Activated gamma-delta T cell treated with Interleukin-2 at 50 U/mL for 16 hours (primary cell): ENCODE measurements at places on chromosomes 2 and 18.

- DNase-seq = no peak
Observed at GRCh38 chr2:35220461-35220860, 1135.1 kb upstream of the CRIM1 start.

- no peak for DNase-seq
Observed at GRCh38 chr2:1026141-1026540, 75.5 kb downstream of the SNTG2 start.

DNA sequence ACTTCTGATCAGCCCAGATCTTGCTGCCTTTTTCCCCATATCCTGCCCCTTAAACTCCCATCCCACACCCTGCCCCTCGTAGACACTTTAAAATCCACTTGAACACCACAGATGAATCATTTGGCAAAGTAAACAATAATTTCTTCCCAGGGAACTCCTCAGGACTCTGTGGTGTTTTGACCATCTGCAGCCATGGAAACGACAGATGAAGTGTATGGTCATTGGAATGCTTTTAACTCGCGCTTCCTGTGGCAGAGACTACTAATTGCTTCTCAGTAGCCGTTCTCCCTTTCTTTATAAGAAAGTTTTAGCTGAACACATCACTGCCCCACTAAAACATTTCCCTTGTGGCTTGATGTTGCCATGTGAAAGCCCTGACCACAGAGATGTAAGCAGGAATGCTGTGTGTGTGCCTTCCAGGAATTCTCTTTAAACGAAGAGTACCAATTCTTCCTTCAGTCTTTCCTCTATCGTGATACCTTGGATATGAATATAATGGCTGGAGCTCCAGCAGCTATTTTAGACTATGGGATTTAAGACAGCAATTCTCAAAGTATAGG lies 92.7 kb upstream of the PARD3B start:
- DNase-seq = no peak

GRCh38 chr18:77099485-77100370 lies 32.9 kb downstream of the MBP start:
- DNase-seq = peak; percentile 53

- no peak for DNase-seq
Observed at GRCh38 chr2:145015561-145015960, 495.6 kb upstream of the ZEB2 start.

DNA sequence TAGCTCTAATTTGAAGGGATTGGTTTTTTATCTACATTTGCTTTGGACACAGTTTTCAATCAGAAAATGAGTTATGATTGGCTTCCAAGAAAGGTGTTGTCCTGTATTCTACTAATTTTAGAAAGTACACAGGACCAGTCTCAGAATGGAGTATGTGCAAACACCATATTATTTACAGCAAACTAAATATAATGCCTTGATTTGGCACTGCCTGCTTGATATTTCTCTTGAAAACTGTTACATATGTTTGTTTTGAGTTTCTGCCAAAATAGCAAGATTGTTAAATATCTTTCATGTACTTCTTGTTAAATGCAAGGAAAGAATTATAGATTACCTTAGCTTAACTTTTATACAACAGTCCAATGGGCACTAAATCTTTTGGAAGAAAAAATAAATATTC lies 694.9 kb downstream of the KCNJ3 start:
- no peak for DNase-seq

DNA sequence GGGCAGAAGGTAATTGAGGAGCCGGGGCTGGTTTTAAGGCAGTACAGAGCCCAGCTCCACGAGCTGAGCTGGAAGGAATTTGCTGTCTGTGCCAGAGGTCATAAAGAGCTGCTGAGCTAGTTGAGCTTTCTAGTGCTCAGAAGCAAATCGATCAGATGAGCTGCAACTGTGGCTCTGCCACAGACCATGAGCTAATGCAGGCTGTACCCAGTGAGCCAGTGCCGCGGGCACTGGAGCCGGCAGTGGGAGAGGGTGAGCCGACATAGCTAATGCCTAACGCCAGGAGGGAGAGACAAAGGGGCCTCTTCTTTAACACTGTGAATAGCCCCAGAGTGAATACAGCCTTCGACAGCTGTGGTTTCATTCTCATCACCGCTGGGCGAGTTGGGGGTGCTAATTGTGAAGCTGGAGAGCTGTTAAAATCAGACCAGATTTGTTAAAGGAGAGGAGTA lies 410.1 kb upstream of the TCF4 start:
- DNase-seq = no peak

- no peak for DNase-seq
Observed at GRCh38 chr18:9617006-9617542, 2.7 kb upstream of the PPP4R1 start.

GRCh38 chr18:76656925-76657827 lies 162.1 kb upstream of the ZNF516 start:
- DNase-seq = no peak

DNA sequence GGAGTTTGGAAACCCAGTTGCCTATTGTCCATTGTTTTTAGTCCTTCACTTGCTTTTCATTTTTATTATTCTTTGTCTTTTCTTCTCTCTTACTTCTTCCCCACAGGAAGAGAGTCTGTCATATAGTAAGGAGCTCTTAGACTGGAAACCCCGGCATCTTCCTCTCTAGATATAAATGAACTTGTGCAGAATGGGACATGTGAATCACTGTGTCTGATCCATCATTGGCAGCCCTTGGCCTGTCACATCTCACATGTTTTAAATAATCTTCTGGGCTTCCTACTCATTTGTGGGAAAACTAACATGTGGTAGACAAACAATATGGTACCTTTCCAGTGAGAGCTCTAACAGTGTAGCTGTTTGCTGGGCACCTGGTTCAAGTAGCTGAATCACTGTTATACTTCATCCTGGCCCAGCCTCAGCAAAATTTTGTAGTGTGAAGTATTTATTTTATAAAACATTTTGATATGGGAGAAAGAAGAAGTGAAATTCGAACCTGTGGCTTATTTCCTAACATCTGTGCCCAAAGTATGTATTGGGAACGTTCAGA lies 112.8 kb downstream of the PHLPP1 start:
- DNase-seq = no peak
